ENCODE measurements at places on chromosomes 2 and 18.

DNA sequence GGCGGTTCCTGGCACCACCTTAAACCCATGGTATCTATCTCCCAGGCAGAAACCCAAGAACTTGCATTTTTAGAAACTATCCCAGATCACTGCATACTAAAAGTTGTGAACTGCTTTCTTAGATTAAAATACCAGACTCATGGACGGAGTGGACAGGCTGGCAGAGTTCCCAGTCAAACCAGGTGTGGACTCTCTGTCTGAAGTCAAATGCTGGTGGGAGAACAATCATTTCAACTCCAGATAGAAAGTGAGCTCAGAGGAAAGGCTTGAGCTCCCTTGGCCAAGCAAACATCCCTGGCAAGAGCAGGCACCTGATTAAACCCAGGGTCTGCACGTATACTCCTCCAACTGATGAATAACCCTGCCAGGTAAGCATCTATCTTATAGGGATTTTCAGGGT is 19.5 kb downstream of the NXPH2 start:
- no peak for DNase-seq

- no peak for DNase-seq
Observed at GRCh38 chr2:127107622-127107999, 657 bp upstream of the BIN1 start.

- DNase-seq = no peak
Observed at GRCh38 chr18:49561289-49562193, at the start of gene LIPG. LIPG (plus strand) TSS chr18:49562057; CDS start chr18:49562309, 252 bp downstream.

- no peak for DNase-seq
Observed at GRCh38 chr2:121279476-121280220, 5.4 kb downstream of the TFCP2L1 start.

- no peak for DNase-seq
Observed at GRCh38 chr18:48230467-48231113, 178.6 kb downstream of the ZBTB7C start.

GRCh38 chr2:241877989-241878970 is 8.8 kb downstream of the RTP5 start:
- DNase-seq = peak; percentile 62

DNA sequence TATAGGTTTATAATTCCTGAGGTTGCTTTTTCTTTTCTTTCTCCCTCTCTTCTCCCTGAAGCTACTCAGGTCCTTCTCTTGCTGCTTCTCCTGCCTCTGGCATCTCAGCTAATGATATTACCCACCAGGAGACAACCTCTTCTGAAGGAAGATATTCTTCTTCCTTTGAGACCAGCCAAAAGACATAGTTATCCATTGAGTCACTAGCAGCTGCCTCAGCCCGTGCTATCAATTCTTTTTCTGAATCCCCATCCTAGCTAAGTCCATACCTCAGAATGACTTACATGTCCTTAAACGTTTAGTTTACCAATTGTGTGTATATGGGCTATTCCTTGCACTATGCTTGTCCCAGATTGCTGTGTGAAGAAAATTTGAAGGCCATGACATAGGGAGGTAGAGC is 25.0 kb upstream of the RNF103 start:
- no peak for DNase-seq

- no peak for DNase-seq
Observed at GRCh38 chr18:57431467-57432080, 3.6 kb upstream of the ONECUT2 start.

DNA sequence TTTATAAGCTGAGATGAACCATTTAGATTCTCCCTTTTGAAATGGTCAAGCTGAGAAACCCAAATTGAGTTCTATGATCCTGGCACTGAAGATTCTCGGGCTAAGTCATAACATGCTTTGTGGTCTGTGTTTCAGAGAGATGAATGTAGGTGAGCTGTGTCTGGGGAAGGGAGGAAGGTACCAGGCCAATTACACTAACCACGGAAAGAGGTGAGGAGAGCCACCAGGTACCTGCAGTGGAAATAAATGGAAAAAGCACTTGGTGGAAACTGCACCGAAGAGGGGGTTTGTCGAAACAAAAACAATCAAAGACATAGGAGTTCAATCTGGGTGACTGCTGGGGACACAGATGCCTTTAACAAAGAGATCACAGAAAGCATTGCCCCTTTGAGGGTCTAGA is 963 bp upstream of the MRPL44 start:
- DNase-seq = no peak

Data from activated CD8-positive, alpha-beta memory T cell treated with anti-CD3 and anti-CD28 coated beads for 1 hour (primary cell).